ENCODE measurements at places on chromosomes 1 and 21.
A peak's percentile ranks its signal among the peaks of the same experiment; 100 is the strongest.

GRCh38 chr1:43067233-43067745 is 104.8 kb downstream of the EBNA1BP2 start:
- no peak for DNase-seq

DNA sequence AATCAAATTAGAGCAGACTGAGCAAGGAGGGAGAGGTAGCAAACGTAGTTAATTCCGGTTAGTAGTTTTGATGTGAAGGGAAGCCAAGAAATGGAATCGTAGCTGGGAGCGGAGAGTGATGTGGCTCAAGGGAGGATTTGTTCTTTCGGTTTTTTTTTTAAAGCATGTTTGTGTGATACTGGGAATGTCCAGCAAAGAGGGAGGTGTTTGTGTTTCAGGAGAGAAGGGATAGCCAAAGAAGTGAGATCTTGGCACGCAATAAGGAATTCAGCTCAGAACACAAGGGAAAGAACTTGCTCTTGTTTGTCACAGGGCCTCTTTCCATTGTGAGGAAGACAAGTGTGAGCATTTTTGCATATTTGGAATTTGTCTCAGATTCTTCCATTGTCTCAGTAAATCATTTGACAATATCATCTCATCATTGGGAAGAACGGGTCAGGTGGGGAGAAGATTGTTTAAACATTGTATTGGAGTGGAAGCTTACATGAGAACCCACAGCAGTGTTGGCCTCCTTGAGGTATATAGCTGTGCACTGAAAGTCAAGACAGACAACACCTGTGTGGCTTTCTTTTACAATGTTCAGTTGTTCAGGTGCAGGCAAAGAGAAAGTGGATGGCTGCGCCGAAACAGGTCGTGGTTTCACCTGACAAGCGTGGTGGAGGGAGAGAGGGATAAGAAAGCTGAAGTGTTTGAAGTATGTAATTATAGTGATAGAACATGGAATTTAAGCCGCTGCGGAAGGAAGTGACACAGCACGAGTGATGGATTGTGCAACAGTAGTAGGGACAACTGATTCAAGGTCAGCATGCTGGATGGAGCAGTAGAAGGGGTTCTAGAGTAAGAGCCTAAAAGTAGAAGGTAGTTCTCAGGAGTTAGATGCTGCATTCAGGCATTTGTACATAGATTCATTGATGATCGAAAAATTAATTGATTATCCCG is 25.4 kb downstream of the FMN2 start:
- no peak for DNase-seq

DNA sequence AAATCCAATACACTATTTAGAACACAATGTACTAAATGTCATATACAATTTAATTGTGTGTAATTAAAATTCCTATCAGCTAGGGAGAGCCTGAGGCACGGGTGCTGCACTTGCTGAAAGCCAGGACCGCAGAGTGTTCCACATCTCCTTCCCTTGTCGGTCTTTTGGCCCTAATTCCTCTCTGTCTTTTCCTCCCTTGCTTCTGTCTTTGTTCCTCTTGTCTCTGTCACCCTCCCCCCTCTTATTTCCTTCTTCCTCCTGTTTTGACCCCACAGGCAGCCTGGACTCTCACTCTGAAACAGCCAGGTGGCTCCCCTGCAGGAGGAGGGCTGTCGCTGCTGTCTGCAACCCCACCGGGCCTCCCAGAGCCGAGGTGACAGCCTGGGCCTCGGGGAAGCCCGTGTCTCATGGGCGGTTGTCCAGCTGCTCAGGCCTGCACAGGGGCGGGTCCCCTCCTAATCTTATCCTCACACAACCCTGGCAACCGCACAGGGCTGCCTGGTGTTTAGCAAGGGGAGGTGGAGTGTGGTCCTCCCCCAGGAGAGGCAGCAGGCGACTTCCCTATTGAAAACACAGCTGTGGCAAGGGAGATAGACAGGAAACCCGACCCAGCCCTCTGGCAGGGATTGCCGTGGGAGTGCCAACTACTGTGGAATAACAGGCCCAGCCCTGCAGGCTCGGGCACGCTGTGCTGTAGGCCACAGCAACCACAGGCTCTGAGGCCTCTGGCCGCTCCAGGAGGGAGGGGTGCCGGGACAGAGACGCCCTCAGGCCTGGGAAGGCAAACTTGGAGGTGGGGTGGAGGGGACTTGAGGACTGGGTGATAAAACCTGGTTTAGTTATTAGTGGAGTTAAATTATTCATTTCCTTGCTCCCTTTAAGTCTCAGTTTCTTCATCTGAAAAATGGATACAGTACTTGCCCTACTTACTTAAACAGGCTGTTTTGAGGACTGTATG is 68.8 kb upstream of the WDR26 start:
- DNase-seq = no peak

- DNase-seq = no peak
These were observed 11.7 kb upstream of the OR14I1 start for GRCh38 chr1:248714248-248714647.

GRCh38 chr1:206430031-206430983 is 40.0 kb upstream of the IKBKE start:
- DNase-seq = no peak

DNA sequence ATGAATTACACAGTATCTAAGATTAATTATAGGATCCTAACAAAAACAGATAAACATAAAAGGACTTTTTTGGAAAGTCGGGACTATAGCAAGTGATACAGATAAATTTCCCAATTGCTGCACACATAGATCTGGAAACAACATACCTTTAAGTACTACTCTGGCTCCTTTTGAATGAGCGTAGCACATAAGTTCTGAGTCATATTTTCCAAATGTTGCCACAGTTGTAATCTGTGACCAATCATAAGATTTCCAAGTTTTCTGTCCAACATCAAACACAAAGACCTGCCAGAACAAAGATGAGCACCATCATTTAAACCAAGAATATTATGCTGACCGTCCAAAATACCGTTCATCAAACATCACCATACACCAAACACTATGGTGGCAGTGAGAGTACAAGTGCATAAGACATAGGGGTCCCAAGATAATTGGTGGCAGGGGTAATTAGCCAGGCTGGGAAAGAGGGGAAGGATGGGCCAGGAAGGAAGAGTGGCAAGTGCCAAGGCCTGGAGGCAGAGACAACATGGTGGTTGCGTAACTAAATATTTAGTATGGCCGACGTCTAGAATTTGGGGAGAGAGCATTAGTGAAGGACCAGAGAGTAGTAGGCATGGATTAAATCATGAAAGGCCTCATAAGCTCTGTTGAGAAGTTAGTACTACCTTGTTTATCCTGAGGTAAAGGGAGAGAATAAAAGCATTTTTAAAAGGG is 3.6 kb downstream of the CTBS start:
- no peak for DNase-seq

DNA sequence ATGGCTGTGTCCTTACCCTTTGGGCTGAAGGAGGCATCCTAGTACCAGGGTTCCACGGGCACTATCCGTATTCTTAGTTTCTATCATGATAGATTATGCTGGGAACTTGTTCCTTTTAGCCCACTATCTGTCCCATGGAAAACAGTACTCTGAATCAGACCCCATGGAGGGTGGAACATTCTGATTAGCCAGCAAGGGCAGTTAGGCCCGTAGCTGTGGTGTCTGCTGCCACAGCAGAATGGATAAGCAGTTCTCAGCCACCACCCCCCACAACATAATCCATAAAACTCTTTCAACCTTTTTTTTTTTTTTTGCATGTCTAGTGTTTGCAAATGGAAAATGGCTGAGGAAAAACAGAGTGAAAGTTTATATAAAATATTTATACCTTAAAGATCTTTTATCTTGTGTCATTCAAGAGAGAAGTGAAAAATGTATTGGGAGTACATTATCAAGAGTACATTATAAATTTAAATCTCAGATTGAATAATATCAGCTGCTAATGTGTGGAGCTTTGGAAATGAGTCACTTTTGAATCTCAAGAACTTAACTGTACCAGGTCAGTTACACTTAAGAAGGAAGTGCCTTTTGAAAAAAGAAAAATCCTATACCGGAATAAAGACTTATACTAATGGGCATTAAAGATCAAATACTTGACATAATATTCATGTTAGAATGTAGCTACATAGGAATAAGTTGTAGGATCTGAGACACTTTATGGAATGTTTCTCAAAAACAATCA is 80.3 kb downstream of the NFIA start:
- DNase-seq = no peak

GRCh38 chr1:33117440-33118085 is 36.6 kb downstream of the AZIN2 start:
- DNase-seq = no peak

- peak; percentile 3 for DNase-seq
These were observed 83.1 kb downstream of the KCNN3 start for GRCh38 chr1:154786804-154787570.

GRCh38 chr1:235073968-235074522 is 54.6 kb downstream of the TOMM20 start:
- no peak for DNase-seq

GRCh38 chr1:185644531-185644930 is 89.7 kb upstream of the HMCN1 start:
- DNase-seq = no peak

DNA sequence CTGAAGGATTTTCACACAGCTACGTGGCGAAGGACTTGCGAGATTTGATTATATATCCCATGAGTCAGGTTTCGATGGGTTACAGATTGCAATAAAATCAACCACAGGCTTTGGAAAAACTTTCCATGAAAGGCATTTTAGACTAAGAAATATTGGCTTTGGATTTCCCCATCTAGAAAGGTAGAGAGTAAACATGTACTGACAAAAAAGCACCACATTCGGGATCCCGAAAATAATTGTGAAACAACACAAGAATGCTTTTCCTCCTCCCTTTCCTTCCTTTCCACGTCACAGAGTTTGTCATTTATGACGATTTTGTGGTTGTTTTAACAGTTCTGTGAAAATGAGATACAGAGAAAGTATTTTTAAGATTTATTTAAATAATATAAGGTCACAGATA is 38.5 kb downstream of the TGFB2 start:
- no peak for DNase-seq

DNA sequence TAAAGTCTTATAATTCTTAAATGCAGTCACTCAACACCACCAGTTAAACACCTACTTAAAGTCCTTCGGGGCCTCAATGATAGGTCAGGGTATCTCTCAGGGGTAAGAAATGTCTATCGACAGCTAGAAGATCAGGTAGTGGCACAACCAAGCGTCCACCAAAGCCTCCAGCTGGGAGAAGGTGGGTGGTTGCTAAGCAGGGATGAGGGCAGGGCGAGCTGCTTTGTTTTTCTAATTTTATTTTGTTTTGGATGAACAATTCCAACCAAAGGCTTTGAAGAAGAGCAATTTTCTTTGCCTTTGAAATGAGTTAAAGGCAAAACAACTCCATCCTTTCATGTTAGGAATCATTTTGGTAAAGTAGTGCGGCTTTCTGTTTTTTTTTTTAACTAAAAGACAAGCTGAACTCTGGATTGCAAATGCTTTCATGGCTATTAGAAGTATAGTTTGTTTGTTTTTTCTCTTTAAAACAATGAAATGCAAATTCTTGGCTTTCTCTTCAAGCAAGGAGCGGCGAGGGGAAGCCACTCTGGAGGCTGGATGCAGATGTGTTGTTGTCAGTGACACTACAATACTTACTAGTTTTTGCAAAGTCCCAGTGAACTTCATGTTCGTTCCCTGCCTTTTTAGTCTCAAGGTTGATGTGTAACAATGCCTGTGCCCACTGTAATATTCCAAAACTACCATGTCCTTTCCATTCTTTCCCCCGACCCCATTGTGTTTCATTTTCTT is 106.0 kb downstream of the MRPS6 start:
- DNase-seq = no peak

DNA sequence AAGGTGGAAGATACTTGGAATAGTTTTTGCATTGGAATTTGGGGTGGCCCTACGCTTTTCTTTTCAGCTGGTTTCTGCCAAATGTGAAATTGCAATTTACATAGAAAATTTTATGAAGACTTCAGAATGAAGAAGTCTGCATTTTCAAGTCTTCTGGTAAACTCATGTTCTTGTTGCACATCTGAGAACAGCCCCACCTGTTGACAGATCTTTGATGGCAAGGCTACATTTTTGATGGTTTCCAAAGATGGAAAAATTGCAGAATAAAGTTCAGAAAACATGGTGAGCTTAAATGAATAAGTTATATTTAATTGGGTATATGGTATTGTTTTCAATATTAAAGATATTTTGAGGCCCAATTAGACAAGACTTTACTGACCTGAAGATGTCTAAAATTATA is 25.4 kb downstream of the OLFM3 start:
- no peak for DNase-seq

DNA sequence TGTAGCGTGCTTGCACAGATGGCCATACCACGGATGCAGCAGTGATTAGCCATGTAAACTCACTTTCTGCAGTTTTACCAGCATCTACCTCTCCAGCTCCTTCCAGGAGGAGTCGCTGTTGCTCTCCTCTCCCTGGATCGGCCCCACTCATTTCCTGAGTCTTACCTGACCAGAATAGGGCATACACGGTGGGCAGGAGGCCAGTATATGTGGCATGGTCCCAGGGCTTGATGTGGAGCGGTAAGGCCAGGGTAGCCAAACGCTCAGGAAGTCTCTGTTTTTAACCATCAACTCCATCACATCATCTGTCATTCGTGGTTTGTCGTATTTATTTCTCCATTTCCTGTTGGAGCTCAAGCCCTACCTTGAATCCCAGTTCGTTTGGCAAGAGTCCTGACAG is 163.4 kb upstream of the USP24 start:
- DNase-seq = no peak

DNA sequence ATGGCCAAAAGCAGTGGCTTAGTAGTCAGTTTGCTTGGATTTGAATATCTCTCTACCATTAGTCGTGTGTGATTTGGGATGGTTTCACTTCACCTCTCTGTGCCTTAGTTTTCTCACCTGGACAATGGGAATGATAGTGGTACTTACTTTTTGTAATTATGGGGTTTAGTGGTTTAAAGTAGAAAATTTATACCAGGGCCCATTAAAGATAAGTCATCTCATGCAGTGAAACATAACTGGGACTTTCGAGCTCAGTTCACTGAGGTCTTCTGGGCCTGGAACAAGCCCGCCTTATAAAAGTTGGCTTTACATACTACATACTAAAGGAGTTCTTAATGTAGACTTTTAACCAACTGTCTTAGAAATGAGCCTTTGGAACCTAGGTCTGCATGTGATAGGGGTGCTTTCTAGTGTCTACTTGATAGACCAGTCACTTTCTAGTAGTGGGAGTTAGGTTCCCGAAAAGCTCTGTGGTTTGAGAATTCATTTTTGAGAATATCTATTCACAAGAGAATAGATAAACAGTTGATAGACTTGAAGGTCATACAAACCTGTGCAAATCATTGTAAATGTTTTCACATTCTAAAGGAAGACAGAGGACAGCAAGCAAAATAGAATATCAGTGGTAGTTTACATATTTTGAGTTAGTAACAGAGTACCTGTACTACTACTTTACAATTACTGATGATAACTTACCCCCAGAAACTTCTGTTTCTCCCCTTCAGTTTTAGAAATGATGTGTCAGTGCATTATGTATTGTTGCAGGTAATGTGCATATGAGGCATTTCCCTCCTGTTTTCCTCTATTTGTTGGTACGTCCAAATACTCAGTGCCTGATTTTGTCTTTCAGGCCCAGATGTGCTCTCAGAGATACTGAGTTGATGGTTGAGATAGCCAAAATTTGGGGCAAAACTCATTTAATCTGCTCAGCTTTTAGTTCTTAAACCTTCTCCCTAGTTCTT is 48.0 kb downstream of the DYRK1A start:
- DNase-seq = no peak
